Forelimb muscle (tissue), 1 donor: ENCODE measurements at places on chromosomes 3 and 15. TPM values are rescaled to one million over a fixed set of nuclear protein-coding genes. Genes with fewer than 3 reads are reported as not detected.

GRCh38 chr3:168583977-168584376 is 488.3 kb upstream of the GOLIM4 start:
- DNase-seq: no peak

GRCh38 chr3:49035281-49035680 is 6.1 kb upstream of the IMPDH2 start:
- no peak for DNase-seq

- DNase-seq: no peak
Observed at GRCh38 chr15:70486451-70487386, 276.6 kb downstream of the UACA start.

DNA sequence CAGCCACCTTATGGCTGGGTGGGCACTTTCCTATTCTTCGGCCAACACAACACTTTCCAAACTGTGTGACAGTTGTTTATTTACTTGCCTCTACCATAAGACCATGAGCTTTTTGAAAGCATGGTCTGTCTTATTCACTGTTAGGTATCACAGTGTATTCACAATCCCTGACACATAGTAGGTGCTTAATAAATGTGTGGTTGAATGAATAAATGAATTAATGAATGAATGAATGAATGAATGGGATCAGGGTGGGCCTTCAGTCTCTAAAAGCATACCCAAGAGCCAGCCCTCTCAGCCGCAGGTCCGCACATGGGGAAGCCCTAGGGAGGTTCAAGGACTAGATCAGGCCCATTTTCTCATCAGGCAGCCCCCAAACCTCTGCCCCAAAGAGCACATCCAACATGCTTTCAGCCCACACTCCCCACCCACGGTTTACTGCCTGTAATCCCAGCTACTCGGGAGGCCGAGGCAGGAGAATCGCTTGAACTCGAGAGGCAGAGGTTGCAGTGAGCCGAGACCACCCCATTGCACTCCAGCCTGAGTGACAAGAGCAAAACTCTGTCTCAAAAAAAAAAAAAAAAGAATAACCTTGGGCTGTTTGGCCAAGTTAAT is 95.9 kb downstream of the LIPC start:
- DNase-seq: no peak

DNA sequence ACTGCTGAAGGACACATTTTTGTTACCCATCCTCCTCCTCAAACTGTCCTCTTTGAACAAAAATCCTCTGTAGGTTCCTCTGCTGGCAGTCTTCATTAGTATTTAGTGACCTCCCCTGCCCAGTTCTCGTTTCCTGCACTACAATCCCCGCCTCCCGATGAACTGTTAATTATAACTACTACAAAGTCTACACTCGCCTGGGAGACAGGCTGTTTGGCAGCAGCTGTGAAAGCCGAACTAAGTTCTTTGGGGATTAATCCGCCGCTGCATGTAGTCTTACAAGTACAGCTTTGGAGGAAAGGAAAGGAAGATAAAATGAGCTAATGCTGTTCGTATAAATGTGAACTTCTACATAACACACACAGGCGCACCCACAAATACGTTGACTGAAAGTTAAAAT is 160.0 kb upstream of the WNT5A start:
- DNase-seq: no peak

The INKA1 gene
- polyA plus RNA-seq: 6.8 TPM

The CFAP161 gene
- 0.37 TPM for polyA plus RNA-seq

The SNX4 gene
- 35.9 TPM for polyA plus RNA-seq

The CD96 gene
- 0.33 TPM for polyA plus RNA-seq
